ENCODE measurements at places on chromosomes 5 and 9.

GRCh38 chr9:122106576-122106975 is 13.5 kb upstream of the TTLL11 start:
- DNase-seq = peak; percentile 26

GRCh38 chr9:128528445-128529160 is 23.8 kb upstream of the SPTAN1 start:
- DNase-seq = peak; percentile 69

DNA sequence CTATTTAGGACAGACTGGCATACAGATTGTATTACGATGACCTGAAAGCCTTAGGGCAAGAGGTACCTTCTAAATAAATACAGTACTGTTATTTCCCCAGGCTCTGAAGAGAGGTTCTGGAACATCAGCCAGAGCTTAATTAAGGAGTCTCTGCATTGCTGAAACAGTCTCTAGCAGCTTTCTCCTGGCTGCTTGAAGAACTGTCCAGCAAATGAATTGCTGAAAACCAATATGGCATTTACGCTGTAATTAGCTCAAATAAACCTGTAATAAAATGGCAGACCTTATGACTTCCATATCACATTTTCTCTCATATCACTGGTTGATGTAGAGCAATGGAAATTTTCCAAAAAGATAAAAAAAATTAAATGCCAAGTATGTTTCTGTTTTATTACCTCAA is 636.3 kb downstream of the GABRG2 start:
- DNase-seq = no peak

GRCh38 chr5:7876867-7877266 is 7.9 kb downstream of the MTRR start:
- DNase-seq = peak; percentile 58
